Activated effector memory CD4-positive, alpha-beta T cell treated with anti-CD3 and anti-CD28 coated beads, Interleukin-2, amount 50 U/mL, for 16 hours (primary cell): ENCODE measurements at places on chromosomes 13 and 19.

- no peak for DNase-seq
Measured at GRCh38 chr13:72541674-72542073, 185.8 kb downstream of the MZT1 start.

DNA sequence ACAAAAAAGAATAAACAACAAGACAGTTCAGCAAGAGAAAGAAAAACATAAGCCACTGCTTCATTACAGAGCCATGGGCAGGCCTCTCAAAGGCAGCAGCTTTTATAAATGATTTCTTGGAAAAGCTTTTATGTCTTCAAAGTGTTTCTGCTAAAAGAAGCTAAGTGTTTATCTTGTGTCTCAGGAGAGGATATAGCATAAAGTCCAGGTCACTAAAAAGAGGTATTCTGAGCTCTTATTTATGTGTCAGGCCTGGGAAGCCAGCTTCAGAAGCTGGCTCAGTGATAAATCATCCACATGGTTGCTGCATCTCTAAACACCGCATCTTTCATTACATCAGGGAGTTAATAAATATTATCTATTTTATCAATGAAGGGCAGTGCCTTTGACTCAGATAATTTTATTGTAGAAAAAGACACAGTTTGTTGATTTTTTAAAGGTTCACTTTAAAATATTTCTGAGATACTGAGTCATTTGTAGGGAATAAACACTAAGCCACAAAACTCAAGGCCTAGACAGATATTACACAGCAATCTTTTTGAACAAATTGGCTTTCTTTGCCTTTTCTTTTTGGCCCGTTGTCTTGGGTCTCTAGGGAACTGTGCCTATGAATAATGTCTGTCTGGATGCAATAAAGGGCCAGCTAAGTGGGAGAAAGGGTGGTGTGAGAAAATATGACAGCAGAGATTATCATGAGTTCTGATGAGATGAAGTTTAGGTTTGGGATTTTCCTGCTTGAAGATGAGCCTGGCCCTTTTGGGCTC lies 1086.6 kb downstream of the UQCRFS1 start:
- DNase-seq, result no peak

- no peak for DNase-seq
Measured at GRCh38 chr13:110073982-110074381, 233.0 kb downstream of the COL4A1 start.

DNA sequence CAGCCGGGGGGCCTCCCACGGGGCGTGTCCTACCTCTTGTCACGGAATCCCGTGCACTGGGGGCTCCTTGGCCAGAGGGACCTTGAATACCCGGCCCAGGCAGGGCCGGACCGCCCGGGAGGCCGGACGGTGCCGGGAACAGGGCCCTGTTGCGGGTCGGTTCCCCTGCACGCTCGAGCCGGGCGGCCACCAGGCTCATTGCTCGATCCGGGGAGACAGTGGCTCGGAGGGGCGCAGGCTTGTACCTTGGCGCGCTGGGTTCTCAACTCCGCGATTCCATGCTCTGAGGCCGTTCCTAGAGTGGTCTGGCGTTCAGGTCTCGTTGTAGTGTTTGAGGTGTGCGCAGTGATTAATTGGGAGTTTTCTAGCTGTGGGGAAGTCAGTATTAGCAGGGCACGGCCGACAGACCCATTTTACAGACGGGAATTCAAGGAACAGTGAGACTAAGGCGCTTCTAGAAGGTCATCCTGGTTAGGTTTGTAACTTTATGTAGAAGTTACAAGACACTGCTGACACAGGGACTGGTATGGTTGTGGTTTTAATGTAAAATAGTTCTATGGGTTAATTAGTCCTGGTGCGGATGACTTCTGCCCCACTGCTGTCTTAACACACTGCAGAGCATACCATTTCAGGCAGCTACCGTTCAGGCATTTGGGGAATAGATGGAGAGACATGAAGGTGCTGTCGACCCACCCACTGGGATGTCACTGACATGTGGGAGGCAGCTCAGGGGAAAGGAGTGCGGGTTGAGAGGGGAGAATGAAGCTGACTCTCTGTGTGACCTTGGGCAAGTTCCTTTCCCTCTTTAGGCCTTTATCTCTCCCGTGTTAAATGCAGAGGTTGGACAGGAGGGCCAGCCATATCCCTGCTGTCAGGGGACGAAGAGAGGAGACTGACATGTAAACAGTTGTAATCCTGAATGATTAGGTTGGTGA lies 592 bp downstream of the CLPTM1 start:
- no peak for DNase-seq

GRCh38 chr13:97339019-97339987 lies 94.7 kb upstream of the RAP2A start:
- no peak for DNase-seq

DNA sequence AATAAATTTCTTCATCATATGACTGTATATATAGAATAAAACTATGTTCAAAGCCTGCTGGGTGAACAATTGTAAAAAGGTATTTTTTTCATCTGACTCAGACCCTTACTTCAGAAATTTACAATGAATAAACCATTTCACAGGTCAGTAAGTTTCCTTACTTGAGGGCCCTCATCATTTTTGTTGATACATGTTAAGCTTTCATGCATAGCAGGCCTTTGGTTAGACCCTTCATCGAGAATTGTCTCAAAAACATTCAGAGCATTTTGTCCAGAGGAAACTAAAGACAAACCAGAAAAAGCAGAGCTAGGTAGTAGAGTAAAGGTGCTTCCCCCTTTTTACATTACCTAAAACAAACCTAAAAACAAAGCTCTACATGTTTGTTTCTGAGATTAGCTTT lies 46.2 kb downstream of the FNDC3A start:
- DNase-seq, result no peak

- no peak for DNase-seq
Measured at GRCh38 chr19:21269813-21270212, 59.4 kb downstream of the ZNF708 start.

DNA sequence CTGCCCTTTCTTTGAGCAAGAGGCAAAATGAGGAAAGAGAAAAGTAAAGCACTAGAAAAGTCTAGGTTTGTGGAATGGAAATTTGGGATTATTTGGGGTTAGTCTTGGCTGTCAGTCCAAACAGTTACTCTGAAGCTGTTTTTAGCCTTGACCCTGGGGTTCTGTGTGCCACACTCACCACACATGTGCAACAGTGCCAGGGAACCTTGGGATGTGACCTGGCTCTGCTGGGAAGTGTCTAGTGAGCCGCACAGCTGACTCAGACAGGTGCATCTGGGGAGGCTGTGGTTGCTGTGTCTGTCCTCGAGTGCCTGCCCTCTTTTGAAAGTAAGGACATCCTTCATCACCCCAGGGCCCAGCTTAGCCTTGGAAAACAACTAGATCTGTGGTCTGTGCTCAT lies 15.8 kb downstream of the MICOS13 start:
- no peak for DNase-seq

- DNase-seq, result no peak
Measured at GRCh38 chr13:32629313-32629712, 43.1 kb downstream of the PDS5B start.
